ENCODE measurements at places on chromosomes 3 and 15. TPM values are rescaled to one million over a fixed set of nuclear protein-coding genes. Genes with fewer than 3 reads are reported as not detected.

- no peak for DNase-seq
Measured at GRCh38 chr15:78035861-78036476, 41.5 kb downstream of the TBC1D2B start.

GRCh38 chr3:190097025-190097424 lies 23.7 kb downstream of the P3H2 start:
- DNase-seq = no peak

DNA sequence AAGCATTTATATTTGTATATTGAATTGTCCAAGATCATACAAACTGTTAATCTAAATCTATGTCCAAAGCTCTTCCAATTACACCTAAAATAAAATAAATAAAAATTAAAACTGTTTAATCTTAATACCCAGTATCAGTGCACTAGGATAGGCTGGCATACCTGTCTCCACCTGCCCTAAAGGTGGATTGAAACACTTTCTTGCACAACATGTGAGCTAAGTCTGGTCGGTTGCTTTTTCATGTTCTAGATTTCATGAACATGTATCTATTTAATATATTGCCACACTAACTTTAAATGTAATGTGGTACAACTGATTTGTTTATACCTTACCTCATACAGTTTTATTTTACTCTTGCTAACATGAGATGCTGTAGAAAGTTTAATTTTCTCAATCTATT lies 193.0 kb downstream of the VGLL3 start:
- no peak for DNase-seq

Gene CYP8B1
- not detected for total RNA-seq

Gene SLC28A2
- not detected for total RNA-seq

Gene LMAN1L
- total RNA-seq = not detected

All from H1 (cell line).